ENCODE measurements at places on chromosomes 12 and 14.

- DNase-seq: peak; percentile 66
Observed at GRCh38 chr12:31832740-31833729, 104.2 kb upstream of the AMN1 start.

- DNase-seq: peak; percentile 27
Observed at GRCh38 chr12:108939594-108939993, 59.7 kb downstream of the DAO start.

GRCh38 chr12:271161-271560 is 8.5 kb upstream of the SLC6A13 start:
- no peak for DNase-seq

GRCh38 chr14:39641224-39641623 is 209.0 kb upstream of the FBXO33 start:
- peak; percentile 16 for DNase-seq

GRCh38 chr12:29054858-29055663 is 94.0 kb upstream of the FAR2 start:
- DNase-seq: no peak

Data from CD4-positive, alpha-beta T cell treated with Interleukin-12 subunit alpha and Interleukin-12 subunit beta, for 1 hour (primary cell).